ENCODE measurements at places on chromosomes 1 and 21.

DNA sequence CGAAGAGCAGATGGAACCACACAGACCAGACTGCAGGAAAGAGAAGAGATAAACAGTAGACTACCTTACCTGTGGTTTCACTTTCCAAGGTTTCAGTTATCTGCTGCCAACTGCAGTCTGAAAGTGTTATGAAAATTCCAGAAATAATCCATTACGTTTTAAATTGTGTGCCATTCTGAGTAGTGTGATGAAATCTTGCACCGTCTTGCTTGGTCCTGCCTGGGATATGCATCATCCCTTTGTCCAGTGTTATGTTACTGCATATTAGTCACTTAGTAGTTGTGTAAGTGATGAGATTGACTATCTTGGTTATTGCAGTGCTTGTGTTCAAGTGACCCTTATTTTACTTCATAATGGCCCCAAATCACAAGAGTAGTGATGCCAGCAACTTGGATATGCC lies 33.9 kb downstream of the DNAJC6 start:
- no peak for DNase-seq

DNA sequence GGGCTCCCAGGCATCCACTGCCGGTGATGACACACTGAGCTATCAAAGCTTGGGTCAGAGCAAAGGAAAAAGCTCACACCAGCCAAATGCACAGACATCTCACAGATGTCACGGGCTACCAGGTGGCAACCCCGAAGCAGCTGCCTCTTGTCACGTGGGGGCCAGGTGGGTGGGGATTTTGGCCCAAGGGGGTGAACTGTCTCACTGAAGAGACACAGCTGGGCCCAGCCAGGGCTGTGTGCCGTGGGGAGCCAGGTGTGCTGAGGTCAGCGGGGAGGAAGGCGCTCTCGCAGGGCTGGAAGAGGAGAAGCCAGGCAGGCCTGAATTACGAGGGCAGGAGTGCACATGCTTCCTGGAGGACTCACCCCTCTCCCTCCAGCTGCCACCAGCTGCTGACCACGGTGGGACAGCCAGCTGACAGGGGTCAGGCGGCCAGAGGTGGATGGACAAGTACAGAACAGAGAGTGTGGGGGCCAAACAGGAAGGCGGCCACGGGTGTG lies 32.4 kb downstream of the KCNN3 start:
- peak; percentile 92 for DNase-seq

DNA sequence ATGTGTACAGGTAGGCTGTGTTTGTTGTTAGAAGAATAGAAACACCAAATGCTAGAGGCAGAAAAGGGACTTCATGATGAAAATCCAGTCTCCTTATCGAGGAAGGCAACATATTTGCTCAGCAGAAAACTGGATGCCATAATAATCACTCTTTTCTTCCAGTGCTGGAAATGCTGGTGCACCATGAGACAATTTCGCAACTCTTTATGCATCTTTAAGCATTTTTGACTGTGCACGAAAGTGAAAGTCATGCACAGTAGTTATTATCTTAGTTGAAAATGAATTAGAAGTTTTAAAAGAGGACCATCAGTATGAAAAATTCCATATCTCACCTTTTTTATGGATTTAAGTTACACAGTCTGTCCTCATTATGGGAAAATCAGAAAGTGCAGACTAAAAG lies 29.1 kb downstream of the SMYD2 start:
- no peak for DNase-seq

- no peak for DNase-seq
These were observed 4.6 kb downstream of the S100A9 start for GRCh38 chr1:153362187-153362775.

DNA sequence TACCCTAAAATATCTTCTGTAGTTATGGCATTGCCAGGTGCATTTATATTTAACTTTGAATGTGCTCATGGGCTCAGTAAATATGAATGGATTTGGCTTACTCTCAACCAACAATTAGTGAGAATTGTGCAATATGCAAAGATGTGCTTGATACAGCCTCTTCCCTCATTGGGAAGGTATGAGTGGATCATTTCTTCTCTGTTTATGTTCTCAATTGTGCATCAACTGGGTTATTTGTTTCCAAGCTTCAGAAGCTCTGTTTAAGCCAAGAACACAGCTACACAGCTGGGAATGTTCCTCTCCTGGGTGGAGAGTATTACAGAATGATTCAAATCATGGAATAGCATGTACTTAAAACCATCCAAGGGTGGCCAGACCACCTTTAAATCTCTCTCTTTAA lies 17.6 kb upstream of the MAP1LC3C start:
- DNase-seq: no peak

DNA sequence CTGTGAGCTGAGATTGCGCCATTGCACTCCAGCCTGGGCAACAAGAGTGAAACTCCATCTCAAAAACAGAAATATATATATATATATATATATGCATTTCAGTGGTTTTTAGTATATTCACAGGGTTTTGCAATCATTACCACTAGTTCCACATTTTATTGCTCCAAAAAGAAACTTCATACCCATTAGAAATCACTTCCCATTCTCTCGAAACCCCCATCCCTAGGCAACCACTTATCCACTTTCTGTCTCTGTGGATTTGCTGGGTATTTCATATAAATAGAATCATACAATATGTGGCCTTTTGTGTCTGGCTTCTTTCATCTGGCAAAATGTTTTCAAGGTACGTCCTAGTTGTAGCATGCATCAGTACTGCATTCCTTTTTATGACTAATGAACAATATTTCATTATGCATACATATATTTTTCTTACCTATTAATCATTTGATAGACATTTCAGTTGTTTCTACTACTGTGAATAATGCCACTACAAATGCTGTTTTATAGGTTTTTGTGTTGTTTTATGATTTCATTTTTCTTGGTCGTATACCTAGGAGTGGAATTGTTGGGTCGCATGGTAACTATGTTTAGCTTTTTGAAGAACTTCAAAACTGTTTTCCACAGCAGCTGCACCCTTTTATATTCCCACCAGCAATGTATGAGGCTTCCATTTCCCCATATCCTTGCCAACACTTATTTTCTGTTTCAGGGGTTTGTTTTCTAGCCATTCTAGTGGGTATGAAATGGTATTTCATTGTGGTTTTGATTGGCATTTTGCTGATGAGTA lies 95.9 kb downstream of the PHTF1 start:
- no peak for DNase-seq

DNA sequence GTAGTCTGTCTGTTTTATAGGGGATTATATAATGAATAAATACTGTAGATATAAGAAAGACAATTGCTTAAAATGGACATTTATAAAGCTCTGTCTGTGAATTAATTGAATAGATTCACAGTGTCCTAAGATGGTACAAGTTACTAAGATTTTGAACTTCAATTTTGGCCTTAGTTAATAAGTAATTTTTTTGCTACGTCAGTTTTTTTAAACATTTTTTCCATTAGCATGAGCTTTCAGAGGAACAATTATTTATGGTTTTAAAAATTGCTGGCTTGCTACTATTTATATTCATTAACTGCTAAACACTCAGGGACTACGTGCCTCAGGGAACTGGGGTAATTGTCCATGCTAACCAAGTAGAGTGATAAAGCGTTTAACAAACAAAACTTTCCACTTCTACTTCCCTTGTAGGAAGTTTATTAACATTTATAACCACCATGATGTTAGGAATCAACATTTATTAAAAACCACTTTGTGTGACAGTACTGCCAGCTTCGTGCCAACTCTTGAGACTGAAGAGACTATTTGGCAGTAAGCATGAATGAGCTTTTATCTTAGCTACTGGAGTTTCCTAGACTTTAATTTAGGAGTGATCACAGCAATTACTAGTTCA lies 65.4 kb upstream of the PTGS2 start:
- peak; percentile 73 for DNase-seq

DNA sequence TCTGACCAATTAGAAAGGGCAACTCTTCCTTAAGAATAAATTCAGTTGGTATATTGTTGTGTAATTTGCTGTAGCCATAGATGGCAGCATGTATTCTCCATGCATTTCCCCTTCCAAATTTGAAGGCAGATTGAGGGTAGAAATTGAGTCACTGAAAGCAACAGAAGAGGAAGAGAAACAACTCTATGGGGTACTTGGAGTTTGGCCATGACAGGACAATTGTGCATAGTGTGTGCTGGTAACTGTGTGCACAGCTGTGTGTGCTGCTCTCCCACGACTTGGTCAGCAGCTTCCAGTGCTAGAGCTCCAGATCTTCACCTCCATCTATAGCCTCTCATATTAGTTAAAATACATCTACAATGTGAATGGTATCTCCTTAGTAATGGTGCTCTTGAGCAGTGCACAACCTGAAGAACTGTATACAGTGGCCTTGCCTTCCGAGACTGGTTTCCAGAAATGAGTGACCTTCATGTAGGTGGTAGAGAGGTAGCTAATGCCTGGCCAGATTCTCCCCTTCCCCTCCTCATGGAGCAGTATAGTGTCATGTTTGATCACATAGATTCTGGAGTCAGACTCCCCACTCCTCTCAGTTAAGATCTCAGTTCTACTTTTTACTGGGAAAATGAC lies 882 bp upstream of the FCAMR start:
- DNase-seq: no peak

DNA sequence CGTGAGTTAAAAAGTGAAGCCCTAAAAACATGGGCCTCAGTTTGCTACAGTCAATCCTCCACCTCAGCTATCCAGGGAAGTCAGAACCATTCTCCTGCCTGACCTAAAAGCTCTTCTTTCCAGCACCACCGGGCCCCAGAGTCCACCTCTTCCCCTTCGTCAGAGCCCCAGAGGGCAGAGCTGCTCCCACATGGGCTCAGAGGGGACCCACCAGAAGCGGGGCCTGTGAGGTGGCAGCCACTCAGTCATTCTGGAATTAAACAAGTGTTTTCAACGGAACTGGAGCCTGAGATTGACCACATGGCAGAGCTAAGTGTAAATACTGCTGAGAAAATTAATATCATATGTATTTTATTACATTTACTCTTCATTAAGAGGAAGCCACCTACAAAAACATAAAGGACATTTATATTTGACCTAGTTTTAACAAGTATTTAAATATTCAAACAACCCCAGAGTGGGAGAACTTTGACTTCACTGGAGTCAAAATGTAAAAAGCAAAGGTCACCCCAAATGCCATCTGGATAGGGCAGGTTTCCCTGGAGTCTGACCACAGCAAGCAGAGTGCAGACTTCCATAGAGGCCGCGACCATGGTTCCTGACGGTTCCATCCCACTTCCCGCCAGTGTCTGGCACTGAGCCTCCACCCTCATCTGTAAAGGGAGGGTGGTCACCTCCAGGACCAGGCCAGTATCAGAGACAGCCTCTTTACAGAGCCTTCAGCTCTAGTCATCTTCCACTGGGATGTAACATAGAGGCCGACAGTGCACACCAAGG lies 1.8 kb downstream of the SUMO3 start:
- no peak for DNase-seq

DNA sequence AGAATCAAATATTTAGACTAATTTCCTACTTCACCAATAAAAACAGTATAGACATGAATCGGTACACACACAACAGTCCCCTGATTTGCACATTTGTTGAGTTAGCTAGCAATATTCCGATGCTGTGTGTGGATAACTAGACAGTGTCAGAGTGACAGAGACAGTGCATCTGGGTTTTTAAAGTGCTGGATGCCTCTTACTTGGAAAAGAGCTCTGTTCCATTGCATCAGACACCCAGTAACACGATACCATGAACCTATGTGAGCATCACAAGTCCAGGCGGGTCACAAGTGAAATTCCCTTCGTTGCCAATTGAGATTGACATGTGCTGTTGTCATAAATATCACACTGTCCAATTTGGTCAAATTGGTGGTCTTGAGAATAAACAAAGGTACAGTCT lies 82.0 kb upstream of the ESRRG start:
- DNase-seq: peak; percentile 14

DNA sequence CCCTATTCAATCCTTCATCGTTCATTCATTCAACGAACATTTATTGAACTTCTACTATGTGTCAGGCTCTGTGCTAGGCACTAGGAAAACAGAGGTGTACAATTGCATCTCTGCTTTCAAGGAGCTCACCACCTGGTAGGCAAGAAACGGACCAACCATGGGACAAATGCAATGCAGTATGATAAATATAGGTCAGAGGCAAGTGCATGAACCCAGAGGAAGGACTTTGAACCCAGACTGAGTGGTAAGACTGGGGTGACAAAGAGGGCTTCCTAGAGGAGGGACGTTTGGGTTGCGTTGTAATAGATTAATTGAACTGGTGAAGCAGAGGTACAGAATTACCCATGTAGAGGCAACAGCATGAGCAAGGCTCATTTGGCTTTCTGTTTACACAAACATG lies 16.4 kb downstream of the CD2 start:
- DNase-seq: no peak

GRCh38 chr1:221576268-221576667 lies 165.6 kb downstream of the DUSP10 start:
- DNase-seq: no peak

GRCh38 chr1:77012066-77012465 lies 144.8 kb downstream of the ST6GALNAC5 start:
- DNase-seq: no peak

GRCh38 chr1:240308096-240308495 lies 216.4 kb downstream of the FMN2 start:
- no peak for DNase-seq

GRCh38 chr21:25528515-25528914 lies 78.8 kb downstream of the MRPL39 start:
- no peak for DNase-seq

DNA sequence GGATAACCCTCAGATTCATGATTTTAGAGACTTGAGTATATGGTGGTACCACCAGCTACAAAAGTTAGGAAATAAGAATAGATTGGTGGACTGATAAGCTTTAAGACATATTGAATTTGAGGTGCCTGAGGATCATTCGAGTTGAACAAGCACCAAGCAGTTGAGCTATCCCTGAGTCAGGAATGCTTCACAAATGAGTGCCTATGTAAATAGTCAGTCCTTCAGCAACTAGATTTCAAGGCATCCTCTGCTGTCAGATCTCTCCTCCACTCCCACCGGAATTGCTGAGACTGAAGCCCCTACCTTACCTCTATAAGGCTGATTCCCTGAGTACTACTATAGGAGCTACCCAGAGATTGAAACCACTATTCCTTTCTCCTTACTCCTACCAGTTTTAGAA lies 7.1 kb downstream of the BTF3L4 start:
- DNase-seq: no peak

DNA sequence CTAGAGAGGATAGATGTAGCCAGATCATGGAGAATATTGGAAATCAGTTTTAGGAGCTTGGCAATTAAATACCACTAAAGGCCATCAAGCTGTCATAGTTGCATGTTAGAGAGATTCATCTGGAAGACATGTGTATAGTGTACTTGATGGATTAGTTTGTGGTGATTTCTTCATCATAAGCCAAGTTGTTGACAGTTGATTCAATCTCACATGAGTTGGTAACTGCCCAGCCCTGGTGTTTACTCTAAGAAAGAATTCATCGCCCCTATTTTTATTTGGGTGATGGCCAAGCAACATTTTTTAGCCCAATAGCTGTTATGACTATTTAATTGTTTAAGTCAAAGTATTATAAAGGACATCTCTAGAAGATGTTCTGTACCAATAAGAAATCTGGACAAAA lies 737.6 kb downstream of the PLA2G4A start:
- no peak for DNase-seq
